NCI-H748 treated with DMSO at 0.1 percent for 48 hours (cell line): ENCODE measurements at places on chromosomes 6 and 20.

GRCh38 chr6:90126839-90127238 lies 169.8 kb downstream of the BACH2 start:
- DNase-seq, result no peak

DNA sequence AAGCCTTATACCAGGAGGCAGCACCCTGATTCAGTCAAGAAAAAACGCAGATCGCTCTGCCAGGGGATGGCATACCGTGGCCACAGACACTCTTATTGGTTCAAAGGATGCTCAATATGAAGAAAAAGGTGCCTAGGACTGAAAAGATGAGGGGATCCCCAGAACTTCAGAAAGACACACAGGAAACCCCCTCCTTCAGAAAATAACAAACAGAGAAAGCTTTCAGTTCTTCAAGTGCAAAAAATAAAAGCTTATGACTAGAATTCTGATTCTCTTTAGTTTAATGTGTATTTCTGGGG lies 17.7 kb upstream of the MYB start:
- DNase-seq, result no peak

DNA sequence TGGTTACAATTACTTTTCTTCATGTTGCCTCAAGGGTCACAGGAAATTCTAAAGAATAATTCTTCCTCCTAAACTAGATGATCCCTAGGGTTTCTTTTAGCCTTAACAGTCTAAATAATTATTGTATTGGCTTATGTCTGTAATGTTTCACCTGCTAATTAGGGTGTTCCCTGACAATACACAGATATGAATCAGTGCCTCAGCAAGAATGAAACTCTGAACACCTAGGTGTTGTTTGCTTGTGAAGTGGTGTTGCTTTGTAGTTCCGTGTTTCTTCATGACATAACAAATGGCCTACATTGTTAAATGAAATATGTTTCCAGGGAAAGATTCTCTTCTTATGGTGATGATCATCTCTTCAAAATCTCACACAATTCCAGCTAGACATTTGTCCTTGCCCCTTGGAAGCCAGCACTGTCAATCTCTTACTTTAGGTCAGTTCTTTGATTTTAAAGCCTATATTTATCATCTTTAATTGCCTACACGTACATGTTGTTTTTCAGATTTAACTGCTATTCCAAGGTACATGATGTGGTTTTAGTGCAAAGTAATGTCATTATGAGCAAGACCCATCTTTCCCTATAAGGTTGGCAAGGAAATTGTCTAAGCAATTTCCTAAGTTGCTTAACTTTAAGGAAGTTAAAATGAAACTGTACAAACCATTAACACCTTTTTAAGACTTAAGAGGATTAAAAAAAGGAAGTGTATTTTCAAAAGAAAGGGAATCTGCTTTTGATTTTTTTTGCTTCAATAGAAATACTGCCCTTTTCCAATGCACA lies 111.9 kb downstream of the TBC1D7 start:
- no peak for DNase-seq

- no peak for DNase-seq
Measured at GRCh38 chr6:108164815-108165706, 761 bp upstream of the NR2E1 start.

DNA sequence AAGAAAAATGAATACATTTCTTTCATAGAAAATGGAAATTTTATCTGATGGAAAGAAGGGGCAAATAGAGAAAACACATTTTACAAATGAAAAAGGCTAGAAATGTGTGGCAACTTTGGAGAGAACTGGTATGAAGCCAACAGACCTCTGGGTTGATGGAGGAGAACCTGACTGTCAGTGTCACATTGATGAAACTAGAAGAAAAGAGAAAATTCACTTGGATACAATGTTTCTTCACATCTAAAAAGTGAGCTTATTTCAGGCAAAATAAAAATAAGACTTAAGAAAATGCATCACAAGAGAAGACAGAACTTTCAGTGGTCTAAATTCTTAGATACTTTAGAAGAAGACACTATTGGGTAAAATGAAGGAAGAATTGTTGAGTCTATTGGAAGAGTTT lies at the start of gene OR12D2:
TSS of gene OR12D2 (plus strand) at position 301 of the 400 bp plus-strand sequence. CDS start 1,069 bp downstream, outside the sequence.
- no peak for DNase-seq

DNA sequence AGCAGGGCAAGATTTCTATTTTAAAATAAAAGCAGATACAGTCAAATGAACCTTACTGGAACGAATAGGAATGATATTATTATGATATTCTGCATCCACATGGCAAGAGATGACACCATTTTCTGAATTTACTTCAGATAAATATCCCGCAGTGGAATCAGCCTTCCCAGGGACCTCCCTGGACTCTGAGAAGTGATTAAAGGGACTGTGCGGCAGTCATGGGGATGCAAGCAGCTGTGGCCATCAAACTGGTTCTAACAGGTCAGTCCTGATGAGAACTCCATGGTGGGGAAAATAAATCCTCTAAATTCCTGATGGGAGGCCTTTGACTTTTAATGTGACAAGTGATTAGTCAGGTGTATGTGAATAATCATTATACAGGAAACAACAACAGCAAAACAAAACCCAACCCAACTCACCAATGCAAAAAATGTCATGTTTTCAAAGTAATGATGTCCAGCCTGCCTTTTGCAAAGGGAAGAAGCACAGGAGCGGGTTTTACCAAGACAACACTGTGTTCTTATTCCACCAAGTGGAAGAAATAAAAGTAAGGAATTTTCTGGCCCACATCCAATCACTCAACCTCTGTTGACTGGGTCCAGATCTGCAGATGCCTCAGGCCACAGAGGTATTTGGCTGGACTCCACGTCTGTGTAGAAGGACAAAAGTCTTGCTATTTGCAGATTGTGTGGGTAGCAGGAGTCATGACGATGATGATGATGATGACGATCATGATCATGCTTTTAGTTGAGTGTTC lies 61.9 kb upstream of the CITED2 start:
- DNase-seq, result no peak

- no peak for DNase-seq
Measured at GRCh38 chr6:168508903-168509302, 67.9 kb downstream of the SMOC2 start.

DNA sequence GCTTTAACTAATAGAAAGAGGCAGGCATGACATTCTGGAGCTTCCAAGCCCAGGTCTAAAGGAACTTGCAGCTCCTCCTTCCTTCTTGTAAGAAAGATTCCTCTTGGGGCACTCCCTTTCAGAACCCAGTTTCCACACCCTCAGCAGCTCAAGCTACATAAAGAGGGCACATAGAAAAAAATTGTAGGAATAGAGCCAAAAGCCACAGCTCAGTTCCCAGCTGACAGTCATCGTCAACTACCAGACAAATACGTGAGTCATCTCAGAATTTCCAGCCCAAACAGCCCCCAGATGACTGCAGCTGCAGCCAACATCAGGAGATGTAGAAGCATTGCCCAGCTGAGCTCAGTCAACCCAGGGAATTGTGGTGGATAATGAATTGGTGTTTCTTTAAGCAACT lies 349.8 kb upstream of the ARID1B start:
- DNase-seq, result no peak

- no peak for DNase-seq
Measured at GRCh38 chr6:80163754-80164187, 57.3 kb downstream of the BCKDHB start.

GRCh38 chr20:62214067-62214466 lies 6.0 kb downstream of the HRH3 start:
- no peak for DNase-seq
